ENCODE measurements at places on chromosomes 5 and 9. TPM values are rescaled to one million over a fixed set of nuclear protein-coding genes. Genes with fewer than 3 reads are reported as not detected.

Gene SLC36A3
- not detected for total RNA-seq

Gene C9
- total RNA-seq: not detected

Gene PCA3
- total RNA-seq: not detected

DNA sequence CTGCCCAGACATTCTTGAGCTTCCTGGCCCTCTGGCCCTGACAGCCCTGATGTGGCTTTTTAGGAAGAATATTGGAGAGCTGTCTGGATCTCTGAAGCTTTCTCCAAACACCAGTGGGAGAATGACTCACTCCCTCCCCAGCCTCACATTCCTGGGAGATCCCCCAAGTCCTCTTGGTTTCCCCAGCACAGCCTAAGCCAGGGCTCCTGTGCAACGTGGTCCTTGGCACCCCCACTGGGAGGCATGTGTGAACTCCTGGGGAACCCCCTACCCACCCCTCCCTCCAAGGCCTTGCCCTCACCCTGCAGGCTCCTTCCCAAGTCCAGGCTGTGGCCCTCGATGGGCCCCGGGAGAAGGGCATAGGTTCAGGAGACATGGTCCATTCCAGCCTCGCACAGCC lies 12.7 kb downstream of the GLIPR2 start:
- DNase-seq: no peak
- H3K36me3 ChIP-seq: no peaks in the 10 kb centered on the region
- no peak overlapping the region for H3K4me3 ChIP-seq
- no peak overlapping the region for H3K27ac ChIP-seq

- H3K27me3 ChIP-seq: no peaks in the 10 kb centered on the region
- no peak overlapping the region for H3K4me3 ChIP-seq
- H3K4me1 ChIP-seq: no peaks in the 10 kb centered on the region
- H3K27ac ChIP-seq: no peak overlapping the region
- DNase-seq: no peak
- peaks cover 6% of the 10 kb centered on the region for H3K36me3 ChIP-seq
Measured at GRCh38 chr5:176401281-176402205, 13.0 kb downstream of the HIGD2A start.

DNA sequence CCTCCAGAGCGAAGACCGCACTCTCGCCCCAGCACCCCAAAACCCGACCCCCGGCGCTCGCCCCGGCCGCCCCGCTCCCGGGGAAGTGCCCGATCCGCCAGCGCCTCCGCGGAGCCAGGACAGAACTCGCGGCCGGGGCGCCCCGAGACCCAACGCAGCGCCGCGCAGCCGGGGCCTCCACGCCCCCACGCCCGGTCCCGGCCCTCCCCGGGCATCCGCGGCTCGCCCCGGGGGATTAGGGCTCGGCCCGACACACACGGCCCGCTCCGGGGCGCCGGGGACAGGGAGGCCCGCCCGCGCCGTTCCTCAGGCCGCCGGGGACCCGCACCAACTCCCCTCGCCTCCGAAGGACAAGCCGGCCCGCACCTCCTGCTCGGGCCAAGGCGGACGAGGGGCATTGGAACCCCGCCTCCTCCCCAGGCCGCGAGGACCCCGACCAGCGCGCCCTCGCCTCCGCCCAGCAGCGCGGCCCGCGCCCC lies 544 bp downstream of the FNBP1 start:
- peaks cover 9% of the 10 kb centered on the region for H3K4me1 ChIP-seq
- H3K27ac ChIP-seq: peak overlapping the region; percentile 47
- no peaks in the 10 kb centered on the region for H3K36me3 ChIP-seq
- H3K27me3 ChIP-seq: no peaks in the 10 kb centered on the region

DNA sequence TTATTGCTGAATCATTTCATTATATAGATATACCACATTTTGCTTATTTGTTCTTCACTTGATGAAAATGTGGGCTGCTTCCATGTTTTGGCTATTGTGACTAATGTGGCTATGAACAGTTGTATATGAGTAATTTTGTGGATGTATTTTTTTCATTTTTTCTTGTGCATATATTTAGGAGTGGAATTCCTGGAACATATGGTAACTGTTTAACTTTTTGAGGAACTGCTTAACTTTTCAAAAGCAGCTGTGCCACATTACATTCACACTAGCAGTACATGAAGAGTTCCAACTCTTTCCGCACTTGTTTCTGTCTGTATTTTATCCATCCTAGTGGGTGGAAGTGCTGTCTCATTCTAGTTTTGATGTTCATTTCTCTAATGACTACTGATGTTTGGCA lies 67.8 kb downstream of the JAK2 start:
- DNase-seq: no peak
- H3K27ac ChIP-seq: no peak overlapping the region
- H3K36me3 ChIP-seq: no peaks in the 10 kb centered on the region
- no peak overlapping the region for H3K4me3 ChIP-seq
- H3K27me3 ChIP-seq: no peaks in the 10 kb centered on the region
